ENCODE measurements at places on chromosomes 1 and 21.

- no peak for DNase-seq
These were observed 3.1 kb downstream of the LCE3D start for GRCh38 chr1:152577168-152577567.

DNA sequence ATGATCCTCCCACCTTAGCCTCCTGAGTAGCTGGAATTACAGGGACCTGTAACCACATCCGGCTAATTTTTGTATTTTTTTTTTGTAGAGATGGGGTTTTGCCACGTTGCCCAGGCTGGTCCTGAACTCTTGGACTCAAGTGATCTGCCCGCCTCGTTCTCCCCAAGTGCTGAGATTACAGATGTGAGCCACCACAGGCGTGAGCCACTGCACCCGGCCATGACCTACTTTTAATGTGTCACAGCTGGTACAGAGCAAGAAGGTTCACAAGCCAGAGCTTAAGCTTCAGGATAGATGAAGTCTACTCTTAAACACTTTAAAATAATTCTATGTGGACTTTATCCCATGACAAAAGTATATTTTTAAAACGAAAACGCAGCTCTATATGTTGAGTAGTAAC lies 23.6 kb downstream of the ACBD3 start:
- DNase-seq: no peak

GRCh38 chr1:95097426-95097825 lies 19.7 kb upstream of the TLCD4 start:
- DNase-seq: no peak

DNA sequence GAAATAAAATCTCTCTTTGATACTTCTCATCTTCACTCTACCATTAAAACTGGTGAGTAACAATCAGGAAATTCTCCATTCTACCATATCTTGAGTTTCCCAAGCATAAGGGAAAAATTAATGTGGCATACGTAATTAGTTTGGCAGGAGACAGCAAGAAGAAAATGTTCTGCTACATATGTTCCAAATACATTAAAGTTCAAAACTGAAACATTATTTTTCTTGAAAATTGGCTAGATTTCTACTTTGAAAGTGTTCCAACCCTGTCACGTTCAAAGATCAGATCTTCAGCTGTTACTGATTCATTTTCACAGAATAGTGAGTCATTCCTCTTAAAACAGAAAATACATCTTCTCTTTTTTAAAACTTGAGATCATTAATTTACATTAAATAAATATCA lies 48.5 kb downstream of the PIGK start:
- DNase-seq: no peak

All from A549 (cell line).